Activated CD8-positive, alpha-beta memory T cell treated with anti-CD3 and anti-CD28 coated beads, Interleukin-2, amount 50 U/mL, for 48 hours (primary cell): ENCODE measurements at places on chromosomes 7 and 10.

GRCh38 chr7:39621784-39622411 lies 1.5 kb upstream of the RALA start:
- DNase-seq: no peak

GRCh38 chr7:30467271-30467670 lies 11.3 kb downstream of the NOD1 start:
- no peak for DNase-seq

GRCh38 chr10:71989661-71990454 lies 25.7 kb downstream of the CHST3 start:
- no peak for DNase-seq

DNA sequence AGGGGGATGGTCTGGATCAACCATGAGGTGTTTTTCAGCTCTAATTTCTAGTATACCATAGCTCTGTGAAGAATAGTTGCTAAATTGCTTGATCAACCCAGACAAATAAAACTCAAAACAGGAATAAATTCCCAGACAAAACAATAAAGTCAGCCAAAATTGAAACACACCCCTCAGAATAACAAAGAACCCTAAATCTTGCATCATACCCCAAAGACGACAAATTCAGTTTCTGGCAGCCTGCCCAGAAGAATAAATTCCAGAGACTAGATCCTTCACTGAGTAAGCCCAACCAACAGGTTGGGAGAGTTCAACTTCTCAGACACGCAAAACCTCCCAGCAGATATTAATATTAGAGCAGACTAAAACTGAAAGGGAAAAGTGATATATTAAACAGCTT lies 11.2 kb upstream of the SEM1 start:
- no peak for DNase-seq

DNA sequence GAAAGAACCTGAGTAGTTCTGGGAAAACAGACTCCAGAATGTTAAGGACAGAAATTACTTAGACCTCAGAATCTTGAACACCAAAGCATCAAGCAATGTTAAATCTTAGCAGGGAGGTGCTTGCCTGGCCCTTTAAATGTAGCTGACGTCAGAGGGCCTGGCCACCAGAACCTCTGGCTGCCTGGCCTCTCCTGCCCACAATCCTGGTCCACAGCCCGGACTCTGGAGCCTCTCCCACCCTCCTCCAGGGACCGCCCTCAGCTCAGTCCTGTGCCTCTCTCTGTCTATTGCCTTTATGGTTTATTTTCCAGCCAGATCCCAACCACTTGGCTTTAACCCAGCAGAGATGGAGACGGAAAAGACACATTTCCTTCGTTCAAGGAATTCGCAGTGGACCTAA lies 42.2 kb upstream of the EGR2 start:
- DNase-seq: no peak

DNA sequence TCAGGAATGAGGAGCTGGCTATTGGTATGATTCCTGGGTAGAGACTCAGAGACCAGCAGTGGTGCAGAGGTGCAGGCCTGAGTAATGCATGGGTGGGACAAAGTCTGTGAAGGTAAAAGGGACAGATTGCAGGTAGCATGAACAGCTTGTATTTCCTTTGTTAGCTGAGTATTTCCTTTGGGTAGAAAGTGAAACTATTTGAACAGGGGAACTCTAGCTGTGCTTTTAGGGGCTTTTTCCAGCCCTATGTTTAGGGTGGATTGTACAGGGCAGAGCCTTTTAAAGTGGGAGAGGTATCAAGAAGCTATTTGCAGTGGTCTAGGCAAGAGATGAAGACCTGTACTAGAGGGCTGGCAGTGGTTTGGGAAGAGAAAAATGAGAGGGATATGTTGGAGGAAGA lies 739.9 kb downstream of the REEP3 start:
- DNase-seq: no peak

- no peak for DNase-seq
Observed at GRCh38 chr10:119495545-119495944, 47.0 kb downstream of the RGS10 start.

DNA sequence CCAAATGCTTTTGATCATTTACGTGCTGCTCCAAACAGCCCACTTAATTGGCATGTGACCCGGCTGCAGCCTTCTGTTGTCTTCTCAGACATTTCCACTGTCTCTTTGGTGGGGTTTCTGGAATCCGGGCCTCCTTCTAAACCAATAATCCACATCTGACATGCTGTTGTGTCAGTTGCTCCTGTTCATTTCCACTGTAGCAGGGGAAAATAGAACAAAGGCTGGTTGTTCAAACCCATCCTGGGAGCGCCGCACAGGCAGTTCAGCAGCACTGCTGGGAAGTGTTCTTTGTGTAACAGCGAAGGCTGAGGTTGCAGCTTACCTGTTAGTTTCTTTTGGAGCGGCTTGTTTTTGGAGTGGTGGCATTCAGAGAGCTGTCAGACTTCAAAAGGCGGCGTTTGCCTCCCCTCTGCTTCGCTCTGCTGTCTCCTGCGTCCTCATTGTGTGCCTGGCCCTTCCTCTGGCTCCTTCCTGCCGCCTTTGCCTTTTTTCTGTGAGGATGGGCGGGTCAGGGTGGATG lies 149.4 kb downstream of the SNX10 start:
- DNase-seq: no peak

DNA sequence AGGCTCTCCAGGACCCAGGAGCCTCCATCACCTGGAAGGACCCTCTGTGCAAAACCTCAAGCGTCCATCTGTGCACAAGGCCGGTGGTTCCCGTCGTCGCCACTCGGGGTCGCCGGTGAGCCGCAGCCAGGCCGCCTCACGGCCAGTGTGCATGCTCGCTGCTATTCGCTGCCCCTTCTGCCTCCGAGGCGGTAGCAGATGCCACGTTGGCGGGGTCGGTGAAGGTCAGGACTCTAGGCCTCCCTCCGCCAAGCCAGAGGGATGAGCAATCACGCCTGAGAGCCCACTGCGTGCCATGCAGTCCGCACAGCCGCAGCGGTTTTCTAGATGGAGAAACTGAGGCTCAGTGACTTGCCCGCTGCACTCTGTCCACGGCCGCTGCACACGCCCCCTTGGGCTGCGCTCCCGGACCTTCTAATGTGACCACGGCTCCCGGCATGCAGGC lies 5.7 kb downstream of the UPK3B start:
- no peak for DNase-seq
